ENCODE measurements at places on chromosomes 4 and X.
A peak's percentile ranks its signal among the peaks of the same experiment; 100 is the strongest.

DNA sequence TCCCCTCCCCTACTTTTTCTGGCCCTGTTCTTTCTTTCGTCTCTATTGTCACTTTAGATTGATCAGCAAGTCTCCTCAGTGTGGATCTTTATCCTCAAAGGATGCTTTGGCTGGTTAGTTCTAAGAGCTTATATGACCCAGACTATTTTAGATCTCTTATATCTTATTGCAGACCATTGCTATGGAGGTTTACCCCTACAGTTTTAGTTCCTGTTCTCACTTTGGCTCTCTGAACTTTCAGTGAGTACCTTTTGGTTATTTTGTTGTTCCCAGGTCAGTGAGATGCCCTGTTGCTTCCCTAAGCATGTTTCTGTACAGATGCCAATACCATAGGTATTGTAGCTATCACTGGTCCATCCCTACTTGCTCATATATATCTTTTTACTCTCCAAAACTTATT is 24.0 kb upstream of the MED14 start:
- DNase-seq: no peak

DNA sequence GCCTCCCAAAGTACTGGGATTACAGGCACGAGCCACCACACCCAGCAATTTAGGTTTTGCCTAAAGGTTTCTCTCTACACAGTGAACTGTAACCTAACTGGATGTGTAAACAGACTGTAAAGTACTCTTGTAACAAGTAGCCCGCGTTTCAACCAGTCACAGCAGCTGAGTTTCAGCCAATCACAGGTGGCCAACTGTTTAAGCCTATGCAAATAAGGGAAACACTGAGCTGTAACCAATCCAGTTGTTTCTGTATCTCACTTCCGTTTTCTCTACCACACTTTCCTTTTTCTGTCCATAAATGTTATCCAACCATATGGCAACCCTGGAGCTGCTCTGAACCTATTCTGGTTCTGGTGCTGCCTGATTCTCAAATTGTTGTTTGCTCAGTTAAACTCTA is 59.9 kb downstream of the DIPK2B start:
- DNase-seq: no peak

DNA sequence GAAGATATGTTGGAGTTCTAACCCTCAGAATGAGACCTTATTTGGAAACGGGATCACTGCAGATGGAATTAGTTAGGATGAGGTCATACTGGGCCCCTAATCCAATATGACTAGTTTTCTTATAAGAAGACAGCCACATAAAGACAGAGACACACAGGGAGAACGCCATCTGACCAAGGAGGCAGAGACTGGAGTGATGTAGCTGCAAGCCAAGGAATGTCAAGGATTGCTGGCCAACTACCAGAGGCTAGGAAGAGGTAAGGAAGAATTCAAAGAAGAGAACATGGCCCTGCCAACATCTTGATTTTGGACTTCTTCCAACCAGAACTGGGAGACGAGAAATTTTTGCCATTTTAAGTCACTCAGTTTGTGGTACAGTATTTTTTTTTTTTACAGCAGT is 152.8 kb upstream of the DIPK2B start:
- DNase-seq: no peak

GRCh38 chrX:71666240-71667223 is 814 bp upstream of the LOC101059915 start:
- no peak for DNase-seq

DNA sequence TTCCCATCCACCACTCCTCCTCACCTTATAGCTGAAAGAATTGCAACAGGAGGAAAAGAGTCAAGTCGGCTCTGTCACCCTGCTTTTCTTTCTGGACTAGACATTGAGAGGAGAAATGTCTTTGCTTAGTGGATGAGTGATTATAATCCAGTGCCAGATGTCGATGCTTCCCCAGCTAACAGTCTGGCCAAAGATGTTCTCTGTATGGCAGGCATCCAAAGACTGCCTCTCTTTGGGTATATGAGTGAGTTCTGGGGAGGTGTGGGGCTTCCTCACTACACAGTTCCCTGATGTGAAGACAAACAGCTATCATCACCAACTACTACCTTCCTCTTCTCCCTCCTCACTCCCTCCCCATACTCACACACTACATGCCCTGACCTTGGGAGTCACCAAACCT is 90.9 kb downstream of the COMMD8 start:
- peak; percentile 70 for DNase-seq

DNA sequence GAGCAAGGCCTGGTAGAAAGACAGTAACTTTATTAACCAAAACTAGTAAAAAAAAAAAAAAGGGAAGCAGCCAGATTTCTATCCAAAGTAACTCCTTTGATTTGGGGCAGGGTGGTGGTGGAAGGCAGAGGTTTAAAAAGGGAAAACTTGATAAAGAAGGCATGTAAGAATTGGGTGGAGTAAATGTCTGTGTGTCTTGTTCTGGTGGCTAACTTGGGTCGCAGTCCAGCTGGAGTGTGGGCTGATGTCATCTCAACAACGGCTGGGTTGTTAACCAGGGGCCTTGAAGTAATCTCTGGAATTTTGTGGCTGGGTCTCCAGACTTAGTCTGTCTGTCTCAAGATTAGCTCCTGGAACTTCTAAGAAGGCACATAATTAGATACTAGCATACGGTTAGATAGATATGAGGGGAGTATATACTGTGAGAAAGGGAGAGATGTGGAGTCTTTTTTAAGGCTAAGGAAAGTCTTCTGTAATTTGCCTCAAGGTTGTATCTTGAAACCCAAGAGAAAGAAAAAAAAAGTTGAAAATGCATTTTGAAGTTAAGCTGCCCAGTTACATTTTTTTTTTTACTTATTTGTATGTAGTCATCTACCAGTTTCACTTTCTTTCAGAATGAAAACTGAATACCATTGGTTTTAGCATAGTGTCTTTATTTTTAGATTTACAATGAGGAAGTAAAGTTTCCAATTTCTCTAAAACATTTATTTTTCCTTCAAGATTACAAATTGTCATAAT is 48.3 kb downstream of the MTHFD2L start:
- DNase-seq: no peak

GRCh38 chrX:13717700-13718472 is 16.5 kb downstream of the TRAPPC2 start:
- DNase-seq: no peak

Data from NCI-H1694 (cell line).